Left ventricle myocardium inferior (tissue), 1 donor: ENCODE measurements at places on chromosomes 12 and 14.

GRCh38 chr12:83256562-83256961 lies 569.9 kb downstream of the TMTC2 start:
- DNase-seq: no peak

- DNase-seq: peak; percentile 63
Observed at GRCh38 chr14:103521438-103521950, 1.1 kb downstream of the CKB start.

- DNase-seq: no peak
Observed at GRCh38 chr14:87824266-87824665, 168.7 kb downstream of the GALC start.

DNA sequence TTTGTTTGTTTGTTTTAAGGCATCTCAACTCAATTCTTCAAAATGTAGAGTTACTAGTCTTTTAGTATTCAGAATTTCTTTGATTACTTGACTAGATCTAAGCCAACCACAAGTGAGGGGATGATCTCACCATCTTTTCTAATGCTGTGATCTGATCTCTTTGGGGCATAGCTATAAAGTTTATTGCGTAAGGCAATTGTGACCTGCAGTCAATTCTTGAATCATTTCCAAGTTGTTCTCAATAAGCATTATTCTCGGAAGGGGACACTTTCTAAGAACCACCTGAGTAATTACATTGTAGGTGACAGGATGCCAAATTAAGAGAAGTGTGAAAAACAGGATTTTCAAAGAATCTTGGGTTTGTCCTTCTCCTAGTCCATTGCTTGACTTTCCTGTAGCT lies 13.1 kb downstream of the DACT1 start:
- DNase-seq: no peak

- no peak for DNase-seq
Observed at GRCh38 chr12:96876966-96877365, 30.1 kb upstream of the NEDD1 start.

DNA sequence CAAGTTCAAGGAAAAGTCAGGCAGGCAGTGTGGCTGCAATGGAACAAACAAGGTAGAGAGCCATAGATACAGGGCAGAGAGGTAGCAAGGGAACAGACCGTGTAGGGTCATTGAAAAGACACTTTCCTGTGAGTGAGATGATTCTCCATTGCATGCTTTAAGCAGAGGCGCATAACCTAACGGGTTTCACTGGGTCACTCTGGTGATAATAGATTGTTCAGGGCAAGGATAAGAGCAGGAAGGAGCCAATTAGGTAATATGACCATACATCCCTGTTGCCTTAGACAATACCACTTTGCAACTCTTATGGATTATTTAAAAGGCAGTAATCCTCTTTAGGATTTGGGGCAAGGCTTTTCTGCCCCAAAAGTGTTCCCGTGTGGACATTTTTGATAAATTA lies 214.1 kb downstream of the PTPRO start:
- no peak for DNase-seq

- peak; percentile 60 for DNase-seq
Observed at GRCh38 chr12:94532490-94533422, 73.1 kb upstream of the CEP83 start.

- DNase-seq: no peak
Observed at GRCh38 chr14:99721792-99722516, 37.9 kb downstream of the CYP46A1 start.

GRCh38 chr12:30823156-30823699 lies 68.5 kb upstream of the CAPRIN2 start:
- peak; percentile 31 for DNase-seq

GRCh38 chr12:95583933-95584332 lies 32.7 kb upstream of the USP44 start:
- no peak for DNase-seq

DNA sequence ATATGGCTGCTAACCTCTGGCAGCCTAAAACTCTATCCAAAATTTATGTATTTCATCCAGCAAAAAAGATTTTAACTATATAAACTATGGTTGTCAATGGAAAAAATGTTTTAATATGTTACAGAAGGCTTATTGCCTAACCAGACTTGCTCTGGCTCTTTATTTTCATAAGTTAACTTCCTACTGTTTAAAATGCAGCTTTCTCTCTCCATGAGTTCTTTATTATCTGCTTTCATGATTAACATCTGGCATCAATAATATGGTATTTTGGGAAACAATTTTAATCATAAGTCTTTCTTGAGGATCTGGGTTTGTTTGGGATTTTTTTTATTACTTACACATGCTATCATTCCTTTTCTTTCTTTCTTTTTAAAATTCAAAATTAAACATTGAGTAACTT lies 20.5 kb downstream of the KERA start:
- no peak for DNase-seq

- DNase-seq: no peak
Observed at GRCh38 chr12:122366685-122367475, 55.6 kb downstream of the CLIP1 start.

GRCh38 chr12:112381406-112381882 lies 787 bp downstream of the HECTD4 start:
- peak; percentile 18 for DNase-seq

DNA sequence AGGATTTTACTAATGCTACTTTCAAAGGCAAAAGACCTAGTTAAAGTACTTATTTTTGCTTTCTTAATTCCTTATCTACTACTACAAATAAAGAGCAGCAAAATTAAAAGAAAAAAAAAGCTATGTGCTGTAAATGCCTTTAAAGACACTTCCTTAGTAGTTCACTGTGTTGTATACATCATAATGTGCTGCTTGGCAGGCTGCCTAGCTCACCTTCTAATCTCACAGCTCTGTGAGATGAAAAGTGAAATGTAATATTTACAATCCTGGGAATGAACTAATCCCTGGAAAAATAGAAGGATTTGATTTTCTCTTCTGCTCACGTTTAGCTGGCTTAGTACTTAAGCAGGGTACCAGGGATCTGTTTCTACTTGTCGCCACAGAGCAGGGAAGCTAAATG lies 184.4 kb upstream of the ALG10B start:
- DNase-seq: no peak

DNA sequence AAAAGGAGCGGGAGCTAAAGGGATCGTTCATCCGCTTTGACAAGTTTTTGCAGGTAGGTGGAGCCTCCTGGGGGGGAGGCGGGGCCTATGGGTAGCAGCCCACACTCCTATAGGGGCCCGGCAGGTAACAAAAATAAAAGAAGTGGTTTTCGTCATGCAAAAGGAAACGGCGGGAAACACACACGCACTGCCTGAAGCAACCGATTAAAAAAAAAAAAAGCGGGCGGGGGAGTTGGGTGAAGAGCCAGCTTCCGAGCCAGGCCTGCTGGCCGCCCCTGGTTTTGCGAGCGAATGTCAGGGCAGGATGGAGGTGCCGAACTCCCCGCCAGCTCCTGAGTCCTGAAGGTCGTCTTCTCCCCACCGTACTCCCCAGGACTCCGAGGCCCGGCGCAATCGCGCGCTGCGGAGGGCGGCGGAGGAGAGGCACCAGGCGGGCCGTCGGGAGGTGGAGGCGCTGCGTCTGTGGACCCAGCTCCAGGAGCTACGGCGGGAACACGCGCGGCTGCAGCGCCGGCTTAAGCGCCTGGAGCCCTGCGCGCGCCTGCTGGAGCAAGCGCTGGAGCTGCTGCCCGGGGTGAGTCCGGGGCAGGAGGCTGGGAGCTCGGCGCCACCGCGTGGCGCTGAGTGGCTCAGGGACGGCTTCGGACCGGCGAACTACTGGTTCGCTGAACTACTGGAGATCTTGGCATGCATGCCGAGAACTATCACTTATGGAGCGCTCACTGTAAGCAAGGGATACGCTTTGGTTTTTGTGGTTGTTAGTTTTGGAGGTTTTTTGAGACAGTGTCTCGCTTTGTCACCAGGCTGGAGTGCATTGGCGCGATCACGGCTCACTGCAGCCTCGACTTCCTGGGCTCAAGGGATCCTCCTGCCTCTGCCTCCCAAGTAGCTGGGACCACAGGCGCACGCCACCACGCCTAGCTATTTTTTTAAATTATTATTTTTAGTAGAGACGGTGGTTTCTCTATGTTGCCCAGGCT lies 3.6 kb downstream of the CFAP73 start:
- DNase-seq: peak; percentile 68

GRCh38 chr12:53743266-53744129 lies 8.3 kb downstream of the CISTR start:
- DNase-seq: no peak

- DNase-seq: no peak
Observed at GRCh38 chr14:91315844-91316267, 71.4 kb upstream of the GPR68 start.

- peak; percentile 15 for DNase-seq
Observed at GRCh38 chr12:6963791-6964413, 6.6 kb downstream of the PHB2 start.

DNA sequence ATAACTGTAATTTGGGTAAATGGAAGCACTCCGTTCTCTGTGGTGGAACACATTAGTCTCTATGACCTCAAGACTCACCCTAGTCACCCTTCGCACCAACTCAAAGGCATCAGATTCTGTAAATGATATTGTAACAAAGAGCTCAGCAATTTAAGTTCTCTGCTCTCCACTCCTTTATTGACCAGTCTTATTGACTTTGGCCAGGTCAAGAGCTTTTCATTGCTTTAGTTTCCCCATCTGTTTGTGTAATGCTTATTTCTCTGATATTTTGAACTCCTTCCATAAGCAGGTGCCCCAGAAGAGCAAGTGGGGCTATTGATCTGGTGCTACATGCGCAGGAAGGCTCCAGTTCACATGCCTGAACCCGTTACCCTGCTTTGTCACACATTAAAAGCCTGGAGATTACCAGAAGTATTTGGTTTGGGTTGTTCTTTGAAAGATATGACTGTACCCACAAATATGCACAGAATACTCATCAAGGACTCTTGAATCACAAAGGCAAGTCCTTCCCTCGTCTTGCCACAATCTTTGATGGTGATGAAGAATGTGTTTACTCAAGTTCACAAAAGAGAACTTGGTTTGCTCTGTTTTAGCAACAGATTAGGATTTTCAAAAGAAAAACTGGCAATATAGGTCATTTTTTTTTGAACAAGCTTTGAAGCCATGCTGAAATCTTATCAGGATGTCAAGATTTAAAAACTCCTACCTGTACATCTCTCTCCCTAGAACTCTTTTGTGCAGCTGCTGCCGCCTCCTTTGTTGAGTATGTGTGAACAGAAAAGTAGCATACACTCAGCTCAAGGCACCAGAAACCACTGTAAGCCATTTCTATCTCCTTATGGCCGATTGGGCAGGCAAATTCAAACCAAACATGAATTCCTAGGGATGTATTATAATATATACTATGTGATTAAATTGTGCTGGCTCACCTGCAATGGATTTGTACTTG lies 193.9 kb downstream of the BCAT1 start:
- no peak for DNase-seq

GRCh38 chr12:94263011-94263811 lies 114.8 kb downstream of the PLXNC1 start:
- DNase-seq: no peak

DNA sequence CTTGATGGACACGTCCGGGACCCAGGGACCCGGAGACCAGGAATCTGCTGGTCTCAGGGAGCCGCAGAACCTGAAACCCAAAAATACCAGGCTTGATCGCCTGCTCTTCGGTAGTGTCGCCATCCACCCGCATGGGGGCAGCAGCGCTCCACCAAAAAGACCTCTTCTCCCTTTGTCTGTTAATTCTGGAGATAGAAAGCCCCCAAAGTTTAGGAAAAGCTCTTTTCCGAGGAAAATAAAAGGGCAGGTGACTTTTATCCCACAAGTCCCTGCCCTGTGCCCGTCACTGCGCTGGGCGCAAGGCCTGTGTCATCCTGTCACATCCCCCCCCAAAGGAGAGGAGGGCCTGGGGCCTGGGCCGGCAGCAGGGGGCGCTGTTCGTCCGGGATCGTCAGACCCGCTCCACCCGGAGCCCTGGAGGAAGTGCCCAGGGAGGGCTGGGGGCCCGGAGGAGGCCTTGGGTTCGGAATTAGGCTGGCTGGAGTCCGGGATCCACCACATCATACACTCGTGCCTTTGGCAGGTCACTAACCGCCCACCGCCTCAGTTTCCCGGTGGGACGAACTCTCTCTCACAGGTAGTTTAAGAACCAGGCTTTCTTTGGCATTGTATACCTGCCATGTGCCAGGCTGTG lies 31.9 kb downstream of the DAD1 start:
- DNase-seq: peak; percentile 83

- no peak for DNase-seq
Observed at GRCh38 chr14:91599994-91600393, 89.9 kb upstream of the PPP4R3A start.

GRCh38 chr12:99948370-99948769 lies 36.4 kb downstream of the ANKS1B start:
- no peak for DNase-seq

GRCh38 chr14:54182419-54183045 lies 214.3 kb upstream of the CDKN3 start:
- DNase-seq: no peak

DNA sequence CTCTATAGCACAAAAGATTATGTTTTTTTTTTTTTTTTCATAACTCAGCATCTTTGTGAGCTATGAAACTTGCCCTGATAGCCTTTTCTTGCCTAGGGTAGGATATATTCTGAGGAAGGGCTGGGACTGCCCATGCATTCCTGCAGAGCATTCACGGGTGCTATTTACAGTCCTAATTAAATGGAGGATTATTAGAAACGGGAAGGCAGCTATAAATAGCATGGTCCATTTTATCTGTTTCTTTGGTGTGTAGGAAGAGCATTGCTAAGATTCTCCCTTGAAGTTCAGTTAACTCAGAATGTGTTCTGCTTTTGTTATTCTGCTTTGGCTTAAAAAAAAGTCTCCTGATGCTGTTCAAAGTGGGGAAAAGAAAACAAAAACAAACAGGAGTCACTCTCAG lies 630.9 kb downstream of the DIO2 start:
- DNase-seq: no peak

GRCh38 chr12:109489016-109489954 lies 11.9 kb downstream of the UBE3B start:
- no peak for DNase-seq

- peak; percentile 45 for DNase-seq
Observed at GRCh38 chr14:92549105-92549858, 35.7 kb downstream of the RIN3 start.

GRCh38 chr14:101881426-101881825 lies 82.9 kb upstream of the DYNC1H1 start:
- DNase-seq: no peak

DNA sequence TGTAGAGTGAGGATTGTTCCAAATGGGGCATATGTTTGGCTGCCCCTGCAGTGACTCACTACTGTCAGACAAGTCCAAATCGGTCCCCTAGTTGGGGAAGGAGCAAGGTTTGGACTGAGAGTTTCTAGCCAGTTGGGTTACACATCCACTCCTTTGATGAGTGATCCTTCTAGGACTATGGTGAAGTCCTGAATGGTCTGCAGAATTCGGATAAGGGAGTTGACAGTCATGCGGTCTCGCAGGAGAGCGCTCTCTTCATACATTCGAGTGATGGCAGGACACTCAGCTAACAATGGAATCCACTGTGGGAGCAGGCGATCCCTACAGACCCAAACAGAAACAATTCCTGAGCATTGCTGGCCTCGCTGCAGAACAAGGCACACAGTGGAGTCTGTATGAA lies 61.5 kb upstream of the SINHCAF start:
- no peak for DNase-seq
